ENCODE measurements at places on chromosomes 3 and 15.

DNA sequence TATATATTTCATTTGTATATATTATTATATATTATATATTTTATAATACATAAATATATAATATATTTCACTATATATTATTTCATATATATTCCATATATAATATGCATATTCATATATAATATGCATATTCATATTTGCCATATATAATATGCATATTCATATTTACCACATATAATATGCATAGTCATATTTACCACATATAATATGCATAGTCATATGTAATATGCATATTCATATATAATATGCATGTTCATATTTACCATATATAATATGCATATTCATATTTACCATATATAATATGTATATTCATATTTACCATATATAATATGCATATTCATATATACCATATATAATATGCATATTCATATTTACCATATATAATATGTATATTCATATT lies 51.2 kb upstream of the GATA2 start:
- DNase-seq, result no peak

- no peak for DNase-seq
Measured at GRCh38 chr3:115626721-115627120, 3.4 kb downstream of the GAP43 start.

DNA sequence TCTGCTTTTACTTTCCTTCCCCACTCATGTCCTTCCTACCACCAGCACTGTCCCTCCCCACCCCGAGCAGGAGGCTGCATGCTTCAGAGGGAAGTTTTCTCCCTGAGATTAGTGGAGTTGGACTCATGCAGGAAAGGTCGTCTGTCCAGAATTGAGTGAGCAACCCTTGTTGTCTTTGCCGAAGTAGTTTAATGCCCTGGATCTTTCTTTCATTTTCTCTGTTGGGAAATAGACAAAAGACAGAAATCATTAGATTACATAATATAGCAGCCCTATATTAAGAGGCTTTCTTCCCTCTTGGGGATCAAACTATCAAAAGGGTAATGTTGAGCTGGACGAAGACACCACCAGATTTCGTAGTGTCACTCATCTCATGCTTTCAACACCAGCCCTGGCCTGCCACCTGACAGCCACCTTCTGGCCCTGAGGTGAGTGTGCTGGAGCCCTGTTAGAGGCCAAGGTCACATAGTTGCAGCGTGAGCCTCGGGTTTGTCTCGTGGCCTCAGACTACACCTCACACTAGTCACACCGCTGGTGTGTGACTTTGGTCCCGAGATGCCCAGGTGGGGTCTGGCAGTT lies 231.0 kb downstream of the ITPR1 start:
- DNase-seq, result no peak

DNA sequence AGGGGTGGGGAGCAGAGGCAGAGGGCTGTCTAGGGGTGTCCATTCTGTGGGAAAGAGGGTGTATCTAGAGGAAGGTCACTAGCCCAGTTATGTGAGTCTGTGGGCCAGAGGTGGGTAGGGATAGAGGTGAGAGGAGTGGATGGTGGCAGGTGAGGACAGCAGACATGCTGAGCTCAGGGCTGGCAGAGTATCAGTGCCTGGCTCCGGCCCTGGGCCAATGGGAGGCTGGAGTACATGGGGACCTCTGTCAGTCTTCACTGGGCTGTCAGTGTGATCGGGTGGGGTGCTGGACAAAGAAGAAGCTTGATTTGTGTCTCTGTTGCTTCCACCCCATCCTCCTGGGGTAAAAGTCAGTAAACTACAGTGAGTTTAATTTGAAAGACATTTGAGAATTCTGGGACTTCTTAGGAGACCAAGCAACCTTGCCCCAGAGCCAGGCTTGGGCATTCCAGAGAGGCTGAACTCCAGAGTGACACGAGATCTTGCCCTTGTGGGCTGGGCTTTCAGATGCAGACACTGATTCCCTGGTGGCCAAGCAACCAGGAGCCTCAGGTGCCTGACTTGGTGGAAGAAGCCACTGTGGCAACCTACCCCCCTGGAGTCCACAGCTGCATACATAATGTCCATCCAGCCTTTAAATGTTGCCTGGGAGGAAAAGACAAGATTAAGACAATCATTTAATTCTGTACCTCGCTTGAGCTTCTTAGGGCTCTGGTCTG lies 60.7 kb downstream of the EXOG start:
- no peak for DNase-seq

DNA sequence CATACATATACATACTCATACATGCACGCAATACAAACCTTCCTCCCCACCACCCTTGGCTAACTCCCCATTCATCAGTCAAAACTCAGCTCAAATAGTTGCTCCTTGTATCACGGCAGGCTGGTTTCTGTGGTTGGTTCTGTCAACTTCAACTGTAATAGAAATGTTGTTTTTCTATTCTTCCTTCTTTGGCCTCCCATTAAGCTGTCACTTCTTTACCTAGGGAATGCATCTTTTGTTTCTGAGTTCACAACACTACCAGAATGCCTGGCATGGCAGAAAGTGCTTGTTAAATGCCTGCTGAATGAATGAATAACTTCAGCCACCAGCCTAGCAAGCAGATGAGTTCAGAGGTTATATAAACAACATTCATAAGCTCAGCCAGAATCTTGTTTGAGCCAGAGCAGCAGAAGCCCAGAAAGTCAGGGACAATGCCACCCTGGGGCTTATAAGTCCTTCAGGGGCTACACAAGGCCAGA lies 63.1 kb downstream of the B3GALNT1 start:
- DNase-seq, result no peak

- peak; percentile 17 for DNase-seq
Measured at GRCh38 chr3:32238453-32239306, at the start of gene CMTM8. CMTM8 (plus strand) TSS chr3:32238680; CDS start chr3:32238973, 293 bp downstream.

DNA sequence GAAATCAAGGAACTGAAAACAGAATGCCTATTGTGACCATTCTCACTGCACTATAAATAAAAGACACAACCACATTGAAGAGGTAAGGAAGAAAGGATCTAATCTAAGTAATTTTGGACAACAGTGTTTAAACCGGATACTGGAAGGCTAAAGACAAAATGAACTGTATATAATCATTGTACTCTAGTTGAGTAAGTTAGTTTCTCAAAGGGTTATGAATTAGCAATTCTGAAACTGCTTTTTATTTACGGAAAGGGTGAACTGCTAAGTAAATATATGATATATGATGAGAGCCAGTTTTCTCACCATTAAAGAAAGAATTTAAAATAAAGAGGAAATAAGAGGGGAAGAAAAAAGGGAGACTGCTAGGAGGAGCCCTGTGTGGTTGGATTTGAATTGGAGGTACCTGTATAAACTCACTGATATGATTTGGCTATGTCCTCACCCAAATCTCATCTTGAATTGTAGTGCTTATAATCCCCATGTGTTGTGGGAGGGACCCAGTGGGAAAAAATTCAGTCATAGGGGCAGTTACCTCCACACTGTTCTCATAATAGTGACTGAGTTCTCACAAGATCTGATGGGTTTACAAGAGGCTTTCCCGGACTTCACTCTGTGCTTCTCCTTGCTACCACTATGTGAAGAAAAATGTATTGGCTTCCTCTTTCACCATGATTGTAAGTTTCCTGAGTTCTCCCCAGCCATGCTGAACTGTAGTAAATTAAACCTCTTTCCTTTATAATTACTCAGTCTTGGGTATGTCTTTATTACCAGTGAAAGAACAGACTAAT lies 607.7 kb downstream of the PYDC2 start:
- no peak for DNase-seq

GRCh38 chr3:178517665-178518334 lies 18.4 kb upstream of the KCNMB2 start:
- DNase-seq, result no peak

DNA sequence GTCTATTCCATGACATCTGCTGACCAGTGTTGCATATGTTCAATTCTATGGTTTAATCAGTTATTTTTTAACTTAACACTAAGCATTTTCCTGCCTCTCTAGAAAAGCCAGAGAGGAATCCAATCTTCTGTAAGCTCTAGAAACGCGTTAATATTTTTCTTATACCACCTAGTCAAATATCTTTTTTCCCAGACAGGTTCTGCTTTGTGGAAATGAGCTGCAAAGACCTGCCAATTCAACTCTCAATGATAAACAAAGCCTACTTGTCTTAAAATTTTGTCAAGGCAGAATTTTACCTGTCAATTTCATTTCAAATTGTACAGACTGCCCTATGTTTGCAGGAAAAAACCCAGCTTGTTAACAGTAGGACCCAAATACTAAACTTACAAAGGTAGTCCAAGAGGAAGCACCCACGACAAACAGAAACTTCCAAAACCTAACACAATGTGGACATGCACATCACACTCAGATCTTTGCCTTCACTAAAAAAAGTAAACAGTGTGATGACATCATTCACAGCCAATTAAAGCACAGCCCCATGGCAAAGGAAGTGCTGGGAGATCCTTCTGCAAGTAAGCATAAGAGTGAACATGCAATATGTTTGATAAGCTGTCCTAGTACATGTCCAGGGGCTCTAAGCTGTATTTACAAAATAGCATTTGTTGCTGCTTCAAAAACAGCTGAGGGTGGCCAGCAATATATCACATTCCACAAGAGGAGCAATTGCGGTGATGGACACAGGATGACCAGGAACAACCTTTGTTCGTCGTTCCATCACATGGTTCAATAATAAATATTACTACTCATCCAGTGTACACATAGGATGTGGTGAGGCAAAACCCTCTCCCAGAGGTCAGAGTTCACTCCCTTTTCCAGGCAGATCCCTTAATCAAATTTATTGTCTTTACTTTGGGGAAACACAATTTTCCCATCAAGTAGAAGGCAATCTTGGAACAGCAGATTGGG lies 139.4 kb upstream of the TSC22D2 start:
- DNase-seq, result no peak

GRCh38 chr3:39146611-39147591 lies 6.5 kb downstream of the CSRNP1 start:
- DNase-seq, result no peak

DNA sequence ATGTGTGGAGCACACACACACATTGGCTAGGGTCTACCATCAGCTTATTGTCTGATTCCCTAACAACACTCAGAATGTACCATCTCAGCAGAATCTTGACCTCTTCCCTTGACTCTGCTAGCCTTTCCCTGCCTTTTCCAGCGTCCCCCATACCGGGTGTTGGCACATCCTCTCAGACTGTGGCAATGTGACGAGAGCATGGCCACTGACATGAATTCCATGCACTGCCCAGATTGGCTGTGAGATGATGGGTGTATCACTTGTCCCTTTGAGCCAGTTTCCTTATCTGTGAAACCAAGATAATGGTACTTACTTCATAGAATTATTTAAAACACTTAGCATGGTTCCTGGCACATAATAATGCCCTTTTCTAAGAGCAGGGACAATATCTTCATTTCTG lies 60.3 kb upstream of the EIF1B start:
- DNase-seq, result no peak

- DNase-seq, result no peak
Measured at GRCh38 chr3:124584245-124584551, 146.1 kb upstream of the UMPS start.

DNA sequence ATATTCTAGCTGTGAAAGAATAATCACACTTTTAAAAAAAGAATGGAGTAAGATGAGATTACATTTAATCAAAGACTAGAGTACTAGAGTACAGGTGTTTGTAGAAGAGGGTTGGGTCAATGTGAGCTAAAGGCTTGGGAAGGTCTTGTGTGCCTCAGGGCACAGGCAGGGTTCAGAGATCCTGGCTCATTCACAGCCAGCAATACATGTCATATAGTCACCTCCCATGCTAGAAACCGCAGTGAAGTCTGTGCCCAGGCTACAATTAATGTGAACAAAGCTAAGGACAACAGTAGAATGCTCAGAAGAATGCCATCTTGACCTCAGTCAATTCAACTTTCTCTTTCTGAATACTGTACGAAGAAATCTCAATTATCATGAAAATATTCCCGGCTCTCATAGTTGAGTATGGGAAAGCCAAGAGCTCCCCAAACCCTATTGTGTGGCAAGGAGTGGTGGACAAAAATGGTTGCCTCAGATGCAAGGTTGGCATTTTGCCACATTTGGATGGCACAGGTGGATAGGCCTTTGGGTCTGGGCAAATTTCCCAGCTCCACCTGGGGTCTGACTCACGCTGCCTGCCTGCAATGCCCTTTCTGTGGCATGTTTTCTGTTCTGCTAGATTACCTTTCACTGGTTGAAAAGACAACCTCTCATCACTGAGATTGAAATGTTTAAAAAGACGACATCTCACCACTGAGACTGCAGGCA lies 70.2 kb downstream of the NMD3 start:
- DNase-seq, result no peak

DNA sequence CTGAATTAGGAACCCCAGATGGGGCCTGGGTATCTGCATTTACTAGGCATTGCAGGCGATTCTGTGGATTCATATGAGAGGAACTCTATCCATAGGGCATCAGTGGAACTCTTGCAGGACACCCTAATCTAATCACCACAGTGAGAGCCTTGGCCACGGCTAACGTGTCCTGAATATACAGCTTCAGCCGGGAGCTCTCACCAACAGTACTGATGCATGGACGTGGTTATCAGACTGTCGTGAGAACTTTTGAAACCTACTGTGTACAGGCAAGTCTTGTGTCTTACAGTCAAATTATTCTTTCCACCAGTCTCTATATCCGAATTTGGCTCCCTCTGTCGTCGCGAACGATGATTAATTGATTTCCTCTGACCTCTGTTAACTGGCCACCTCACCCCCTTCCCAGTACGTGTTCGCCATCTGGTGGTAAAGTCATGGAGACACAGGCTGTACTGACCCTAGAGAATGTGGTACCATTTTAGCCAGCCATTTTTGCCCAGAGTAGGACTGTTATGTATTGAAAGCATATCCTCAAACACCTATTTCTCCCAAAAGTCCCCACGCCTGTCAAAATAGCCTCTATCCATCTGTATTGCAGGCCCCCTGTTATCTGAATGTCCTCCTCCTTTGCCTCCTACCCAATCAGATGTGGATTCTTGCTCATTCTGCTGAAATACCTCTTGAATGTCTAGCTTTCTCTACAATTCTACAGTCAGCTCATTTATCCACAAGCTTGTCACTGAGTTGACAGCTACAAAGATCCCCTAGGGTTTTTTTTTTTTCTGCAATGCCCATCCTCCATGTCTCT lies 39.7 kb downstream of the GLDN start:
- DNase-seq, result peak; percentile 54

DNA sequence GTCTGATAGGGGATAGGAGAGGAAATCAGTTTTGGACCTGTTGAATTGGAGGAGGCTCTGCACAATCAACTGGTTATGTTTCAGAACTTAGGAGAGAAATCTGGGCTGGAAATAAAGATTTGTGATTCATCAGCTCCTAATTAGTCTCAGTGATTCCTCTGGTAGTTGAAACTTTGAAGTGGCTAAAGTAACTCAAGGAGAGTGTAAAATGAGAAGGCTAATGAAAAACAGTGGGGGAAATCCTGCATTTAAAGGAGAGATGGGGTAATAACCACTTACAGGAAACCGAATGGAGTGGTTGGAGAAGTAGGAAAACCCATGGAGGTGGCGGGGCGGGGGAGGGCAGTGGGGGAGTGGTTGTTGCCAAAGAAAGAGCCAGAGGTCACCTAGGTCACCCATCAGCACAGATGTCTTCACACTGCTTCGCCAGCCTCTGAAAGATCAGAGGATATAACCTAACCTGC lies 32.6 kb downstream of the MAP2K5 start:
- DNase-seq, result no peak

Measured in GM18507 (cell line).